ENCODE measurements at places on chromosomes 1 and 21.

GRCh38 chr1:50438945-50439344 is 15.7 kb upstream of the DMRTA2 start:
- no peak for DNase-seq

DNA sequence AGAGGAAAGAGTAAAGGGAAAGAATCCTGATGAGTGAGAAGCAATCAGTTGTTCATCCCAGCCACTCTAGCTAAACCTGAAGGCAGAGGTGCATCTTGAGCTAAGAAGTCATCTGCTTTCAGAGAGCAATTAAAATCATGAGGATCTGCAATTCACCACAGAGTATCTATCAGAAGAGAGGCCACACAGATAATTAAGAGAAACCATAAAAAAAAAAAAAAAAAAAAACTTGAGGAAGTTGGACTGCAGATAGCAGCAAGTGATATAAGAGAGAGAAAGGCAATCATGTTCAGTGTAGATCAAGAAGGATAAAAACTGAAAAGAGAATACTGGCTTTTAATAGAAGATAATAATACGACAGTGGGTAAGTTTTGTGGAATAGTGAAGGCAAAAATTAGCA is 17.7 kb downstream of the FOXJ3 start:
- no peak for DNase-seq

- no peak for DNase-seq
Observed at GRCh38 chr1:38941527-38942019, at the start of gene RHBDL2. Gene RHBDL2, minus strand, starts transcription at chr1:38941830. Its CDS starts 22,618 bp downstream, at chr1:38919212.

DNA sequence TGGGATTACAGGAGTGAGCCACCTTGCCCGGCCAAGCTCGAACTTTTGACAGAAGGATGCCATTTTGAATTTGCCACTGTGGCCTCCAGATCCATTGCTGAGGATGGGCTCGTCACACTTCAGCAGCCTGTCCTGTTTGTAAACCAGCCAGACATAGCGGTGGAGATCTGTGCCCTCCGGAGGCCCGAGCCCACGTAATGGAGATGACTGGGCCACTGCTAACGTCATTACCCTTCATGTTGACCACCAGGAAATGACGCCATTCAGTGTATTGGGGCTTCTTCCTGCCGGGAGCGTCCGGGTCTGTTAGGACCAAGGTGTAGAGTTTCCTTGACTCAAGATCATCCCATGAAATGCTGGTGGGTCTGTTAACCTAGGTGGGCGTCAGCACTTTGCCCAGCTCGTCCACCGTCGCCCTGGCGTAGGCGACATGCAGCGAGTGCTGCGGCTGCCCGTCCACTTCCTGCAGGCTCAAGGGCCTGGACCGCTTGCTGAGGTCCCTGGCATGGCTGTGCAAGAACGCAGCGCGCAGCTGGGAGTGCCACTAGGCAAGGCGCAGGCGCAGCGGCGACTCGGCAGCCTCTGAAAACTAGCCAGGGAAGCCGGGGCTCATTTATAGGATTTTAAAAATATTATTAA is 40.8 kb downstream of the PTPRC start:
- DNase-seq: no peak

DNA sequence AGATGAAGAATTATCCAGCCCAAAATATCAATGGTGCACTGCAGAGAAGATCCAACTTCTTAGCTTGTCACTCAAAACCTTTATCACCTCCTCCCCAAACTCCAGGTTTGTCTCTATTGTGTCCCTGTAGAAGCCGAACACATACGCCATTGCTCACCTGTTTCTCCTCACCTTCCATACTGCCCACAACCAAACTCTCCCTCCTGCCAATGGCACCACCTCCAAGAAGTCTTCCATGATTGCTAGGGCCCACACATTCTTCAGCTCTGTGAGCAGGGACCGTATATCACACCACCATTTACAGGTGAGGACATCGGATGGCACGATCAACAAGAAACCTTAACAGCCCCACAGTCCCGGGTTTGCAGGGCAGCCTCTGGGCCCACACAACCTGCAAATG is 2.2 kb downstream of the LAPTM5 start:
- no peak for DNase-seq

- DNase-seq: no peak
Observed at GRCh38 chr1:187645651-187646050, 816.9 kb downstream of the PLA2G4A start.

- no peak for DNase-seq
Observed at GRCh38 chr1:45971335-45971734, 161.1 kb downstream of the PIK3R3 start.

DNA sequence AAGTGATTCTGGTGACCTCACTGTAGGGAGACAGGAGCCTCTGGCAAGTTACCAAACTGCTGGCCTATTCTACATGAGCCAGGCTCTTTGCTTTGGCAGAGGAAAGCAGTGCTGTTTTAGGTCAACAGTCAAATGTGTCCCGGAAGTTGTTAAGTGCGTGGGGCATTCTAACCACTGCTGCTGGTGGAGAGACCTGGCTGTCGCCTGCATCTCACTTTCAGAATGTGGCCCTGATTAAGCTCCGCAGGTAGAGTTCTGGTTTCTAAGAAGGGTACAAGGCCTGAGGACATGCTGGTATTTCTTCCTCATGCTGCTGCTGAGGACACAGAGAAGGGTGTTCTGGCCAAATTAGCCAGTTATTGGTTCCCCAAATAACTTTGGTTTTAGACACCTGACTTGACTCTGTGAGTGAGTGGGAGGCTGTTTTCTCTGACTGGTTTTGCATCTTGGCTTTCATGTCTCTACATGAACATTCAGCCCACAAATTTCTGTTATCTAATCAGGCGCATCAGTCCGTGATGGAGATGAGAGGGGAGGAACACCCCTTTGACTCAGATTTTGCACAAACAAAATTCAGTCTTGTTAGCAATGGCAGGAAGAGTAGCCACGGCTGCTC is 120.8 kb downstream of the LMO4 start:
- DNase-seq: no peak

DNA sequence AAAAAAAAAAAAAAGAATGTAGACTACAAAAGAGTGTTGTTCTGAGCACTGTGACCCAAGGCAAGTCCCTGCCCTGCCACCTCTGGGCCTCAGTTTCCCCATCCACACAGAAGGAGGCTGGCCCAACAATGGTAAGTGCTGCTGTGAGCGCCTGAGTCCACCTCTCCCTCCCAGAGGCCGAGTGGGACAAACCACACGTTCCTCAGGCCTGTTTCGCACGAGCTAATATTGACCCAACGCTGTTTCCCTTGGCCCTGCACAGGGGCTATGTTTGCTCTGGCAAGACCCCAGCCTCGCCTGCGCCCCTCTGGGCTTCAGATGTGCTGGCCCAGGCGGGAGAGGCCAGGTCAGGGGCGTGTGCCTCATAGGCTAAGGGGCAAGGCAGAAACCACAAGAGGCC is 12.6 kb upstream of the LAPTM5 start:
- DNase-seq: no peak

DNA sequence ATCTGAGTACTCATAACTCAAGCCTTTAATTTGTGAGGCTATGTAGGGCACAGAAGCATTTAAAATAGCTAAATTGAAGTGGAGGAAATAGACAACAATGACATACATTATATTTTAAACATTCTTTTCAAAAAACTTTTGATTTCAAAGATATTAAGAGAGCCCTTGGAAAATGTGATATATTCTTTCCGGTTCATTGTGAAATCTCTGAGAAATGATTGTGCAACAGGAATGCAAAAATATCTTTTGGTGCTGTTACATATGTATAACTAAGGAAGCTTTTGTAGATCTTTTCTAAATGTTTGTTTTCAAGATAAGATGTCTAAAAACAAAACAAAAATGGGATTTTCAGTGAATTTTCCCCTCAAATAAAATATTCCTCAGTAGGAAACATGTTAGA is 185.2 kb downstream of the LEPR start:
- no peak for DNase-seq

DNA sequence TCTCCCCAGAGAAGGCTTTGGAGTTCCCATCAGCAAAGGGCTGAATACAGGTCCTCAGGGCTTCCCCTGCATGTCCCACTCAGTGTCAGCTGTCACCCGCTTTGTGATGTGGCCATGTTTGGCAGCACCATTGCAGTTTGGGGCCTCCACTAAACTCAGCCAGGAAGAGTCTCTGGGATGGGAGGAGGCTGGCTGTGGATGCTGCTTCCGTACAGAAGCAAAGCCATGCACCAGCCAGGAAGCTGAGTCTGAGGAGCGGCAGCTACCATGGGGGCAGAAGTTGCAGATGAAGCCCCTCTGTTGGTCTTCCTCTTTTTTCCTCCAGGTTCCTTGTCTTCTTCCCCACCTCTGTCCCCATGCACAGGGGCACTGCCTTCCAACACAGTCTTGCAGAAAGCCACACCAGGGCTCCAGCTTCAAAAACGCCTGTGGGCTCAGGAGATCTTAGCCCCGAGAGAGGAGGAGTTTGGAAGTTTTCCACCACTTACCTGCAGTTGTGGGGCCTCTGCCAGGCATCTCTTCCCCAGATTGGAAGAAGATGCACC is 416.8 kb downstream of the NPHP4 start:
- DNase-seq: no peak

- DNase-seq: no peak
Observed at GRCh38 chr21:45516071-45516670, 26.1 kb downstream of the SLC19A1 start.

GRCh38 chr1:116740296-116740695 is 13.9 kb upstream of the CD2 start:
- no peak for DNase-seq

DNA sequence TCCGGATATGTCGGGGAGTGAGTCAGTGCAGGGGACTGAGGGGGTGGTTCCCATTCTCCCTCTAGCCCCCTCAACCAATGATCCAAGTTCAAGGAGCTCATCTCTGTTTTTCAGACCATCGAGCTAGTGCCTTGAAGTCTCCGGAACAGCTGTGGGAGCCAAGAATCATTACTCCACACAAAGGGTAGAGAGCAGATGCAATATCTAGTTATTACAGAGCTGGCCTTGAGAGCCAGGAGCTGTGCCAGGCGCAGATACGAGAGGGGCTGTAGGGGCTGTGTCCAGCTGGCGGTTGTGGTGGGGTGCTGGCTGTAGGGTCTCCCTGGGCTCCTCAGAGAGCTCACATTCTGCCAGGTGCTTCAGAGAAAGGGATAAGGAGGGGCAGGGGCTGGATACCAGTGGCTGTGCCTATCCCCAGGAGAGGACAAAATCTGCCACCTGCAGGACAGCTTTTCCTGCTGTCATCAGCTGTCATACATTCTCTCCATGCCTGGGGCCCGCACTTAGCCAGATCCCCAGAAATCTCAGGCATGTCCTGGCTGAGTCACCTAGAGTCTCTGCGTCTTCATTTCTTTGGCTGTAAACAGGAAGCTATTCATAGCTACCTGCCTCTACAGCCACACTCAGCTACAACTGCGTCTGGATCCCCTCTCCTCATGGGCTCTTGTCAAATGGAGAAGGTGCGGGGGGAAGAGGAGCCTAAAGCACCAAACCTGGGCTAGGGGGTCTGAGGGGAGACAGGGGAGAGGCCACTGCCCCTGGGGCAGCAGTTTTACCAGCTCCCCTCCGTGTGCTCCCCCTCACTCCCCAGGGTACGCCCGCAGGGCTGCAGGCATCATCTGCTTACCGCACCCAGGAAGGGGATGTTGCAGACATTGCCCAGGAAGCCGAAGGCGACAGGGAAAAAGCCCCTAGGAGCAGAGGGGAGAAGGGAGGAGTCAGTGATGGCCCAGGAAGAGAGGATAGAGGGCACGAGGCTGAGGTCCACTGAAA is 2.4 kb upstream of the KISS1 start:
- DNase-seq: peak; percentile 32

DNA sequence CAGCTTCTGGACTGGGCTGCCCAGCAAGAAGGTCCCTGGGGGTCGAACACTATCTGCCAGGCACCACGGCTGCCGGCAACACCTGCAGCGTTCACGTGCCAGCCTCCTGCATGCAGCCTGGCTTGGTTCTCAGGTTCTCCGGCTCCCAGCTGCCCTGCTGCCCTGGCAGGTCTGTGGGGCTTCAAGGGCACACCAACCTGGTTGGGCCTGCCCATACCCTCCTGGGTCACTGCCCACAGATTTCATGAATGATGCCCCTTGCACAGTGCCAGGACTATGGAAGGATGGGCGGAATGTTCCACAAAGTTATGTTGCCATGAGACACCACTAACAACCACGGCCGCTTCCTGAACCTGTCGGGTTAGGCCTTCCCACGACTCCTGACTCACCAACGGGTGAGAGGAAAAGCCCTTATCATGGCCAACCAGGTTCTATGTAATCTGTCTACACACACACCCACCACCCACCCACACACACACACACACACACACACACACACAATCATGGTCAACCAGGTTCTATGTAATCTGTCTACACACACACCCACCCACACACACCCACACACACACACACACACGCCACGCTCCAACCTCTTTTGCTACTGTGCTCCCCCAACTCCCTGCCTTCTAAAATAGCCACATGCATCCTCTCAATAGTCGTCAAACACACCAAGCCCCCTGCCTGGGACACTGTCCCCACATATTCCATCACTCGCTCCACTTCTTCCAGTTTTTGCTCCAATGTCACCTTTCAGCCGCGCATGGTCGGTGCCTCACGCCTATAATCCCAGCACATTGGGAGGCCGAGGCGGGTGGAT is 32.2 kb downstream of the HSPG2 start:
- no peak for DNase-seq

- no peak for DNase-seq
Observed at GRCh38 chr1:6811583-6811982, 26.3 kb downstream of the CAMTA1 start.

DNA sequence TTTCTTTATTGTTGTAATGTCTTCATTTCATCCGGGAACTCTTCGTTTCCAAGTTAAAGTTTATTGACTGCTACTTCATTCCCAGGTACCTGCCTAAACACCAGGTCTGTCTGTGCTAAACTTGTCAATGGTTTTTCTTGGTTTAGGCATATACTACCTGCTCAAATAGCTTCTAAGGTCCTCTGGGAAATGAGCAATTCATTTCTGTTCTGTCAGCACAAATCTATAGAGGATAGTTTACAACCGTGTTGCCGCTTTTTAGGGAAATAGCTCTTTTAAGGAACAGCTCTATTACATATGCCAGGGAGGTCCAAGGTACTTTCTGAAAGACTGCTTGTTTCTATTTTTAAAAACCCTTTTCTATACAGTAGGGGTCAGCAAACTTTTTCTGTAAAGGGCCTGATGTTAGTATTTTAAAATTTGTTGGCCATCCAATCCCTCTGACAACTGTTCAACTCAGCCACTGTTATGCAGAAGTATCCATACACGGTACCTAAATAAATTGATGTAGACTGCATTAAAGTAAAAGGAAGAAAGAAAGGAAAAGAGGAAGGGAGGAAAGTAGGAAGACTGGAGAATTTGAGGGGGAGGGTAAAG is 222.7 kb upstream of the PTBP2 start:
- no peak for DNase-seq

DNA sequence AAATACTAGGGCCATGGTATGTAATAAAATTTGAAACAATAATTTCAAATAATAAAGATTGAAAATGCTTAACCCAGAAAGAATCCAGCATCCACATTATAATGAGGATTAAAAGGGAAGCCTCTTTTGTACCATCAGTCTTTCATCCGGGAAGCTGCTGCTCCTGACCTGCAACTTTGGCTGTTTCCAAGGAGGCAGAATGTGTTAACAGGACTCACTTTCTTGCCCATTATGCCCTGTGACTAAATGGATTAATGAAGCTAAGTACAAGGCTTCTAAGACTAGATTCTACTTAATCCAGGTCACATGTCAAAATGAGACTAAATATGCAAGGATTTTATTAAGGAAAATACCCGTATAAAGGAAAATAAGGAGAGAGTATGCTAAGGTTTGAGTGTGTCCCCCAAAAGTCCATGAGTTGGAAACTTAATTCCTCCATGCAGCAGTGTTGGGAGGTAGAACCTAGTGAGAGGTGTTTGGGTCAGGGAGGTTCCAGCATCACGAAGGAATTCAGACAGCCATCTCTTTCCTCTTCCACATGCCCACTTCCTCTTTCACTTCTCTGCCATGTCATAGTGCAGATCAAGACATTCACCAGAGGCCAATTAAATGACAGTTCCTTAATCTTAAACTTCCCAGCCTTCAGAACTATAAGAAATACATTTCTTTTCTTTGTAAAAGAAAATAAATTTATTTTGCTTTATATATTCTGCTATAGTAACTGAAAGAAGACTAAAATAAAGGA is 27.7 kb downstream of the FMO2 start:
- DNase-seq: no peak

Data from AG09309 (cell line).